GOT3 (cell line): ENCODE measurements at places on chromosomes 3 and 15.

DNA sequence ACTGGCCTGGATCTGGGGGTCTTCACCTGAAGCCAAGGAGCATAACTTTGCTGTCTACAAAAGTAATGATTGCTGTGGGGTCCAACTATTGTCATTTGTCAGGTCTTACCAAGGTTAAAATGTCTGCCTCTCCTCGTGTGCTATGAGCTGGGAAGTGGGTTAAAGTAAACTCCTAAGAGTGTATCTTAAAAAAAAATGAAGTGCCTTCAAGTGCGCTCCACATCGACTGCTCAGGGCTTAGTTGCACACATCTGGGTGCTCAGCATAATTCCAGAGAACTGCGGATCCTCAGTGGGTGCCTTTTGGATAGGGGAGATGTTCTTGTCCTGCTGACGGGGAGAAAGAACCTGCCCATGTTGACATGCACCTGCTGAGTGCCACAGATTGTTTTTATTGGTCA, 40.9 kb downstream of the EFCAB12 start:
- no peak for DNase-seq

DNA sequence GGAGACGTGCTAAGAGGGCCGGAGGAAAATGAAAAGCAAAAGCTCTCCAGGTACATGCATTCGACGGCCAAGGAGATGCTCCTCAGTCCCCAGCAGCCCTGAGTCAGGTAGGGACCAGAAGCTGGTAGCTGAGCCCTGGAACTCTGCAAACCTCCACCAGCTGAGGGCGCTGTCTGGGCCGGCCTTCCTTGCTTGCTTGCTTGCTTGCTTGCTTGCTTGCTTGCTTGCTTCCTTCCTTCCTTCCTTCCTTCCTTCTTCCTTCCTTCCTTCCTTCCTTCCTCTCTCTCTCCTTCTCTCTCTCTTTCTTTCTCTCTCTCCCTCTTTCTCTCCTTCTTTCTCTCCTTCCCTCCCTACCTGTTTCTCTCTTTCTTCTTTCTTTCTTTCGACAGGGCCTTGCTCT, 94.6 kb upstream of the RASGRF1 start:
- no peak for DNase-seq

DNA sequence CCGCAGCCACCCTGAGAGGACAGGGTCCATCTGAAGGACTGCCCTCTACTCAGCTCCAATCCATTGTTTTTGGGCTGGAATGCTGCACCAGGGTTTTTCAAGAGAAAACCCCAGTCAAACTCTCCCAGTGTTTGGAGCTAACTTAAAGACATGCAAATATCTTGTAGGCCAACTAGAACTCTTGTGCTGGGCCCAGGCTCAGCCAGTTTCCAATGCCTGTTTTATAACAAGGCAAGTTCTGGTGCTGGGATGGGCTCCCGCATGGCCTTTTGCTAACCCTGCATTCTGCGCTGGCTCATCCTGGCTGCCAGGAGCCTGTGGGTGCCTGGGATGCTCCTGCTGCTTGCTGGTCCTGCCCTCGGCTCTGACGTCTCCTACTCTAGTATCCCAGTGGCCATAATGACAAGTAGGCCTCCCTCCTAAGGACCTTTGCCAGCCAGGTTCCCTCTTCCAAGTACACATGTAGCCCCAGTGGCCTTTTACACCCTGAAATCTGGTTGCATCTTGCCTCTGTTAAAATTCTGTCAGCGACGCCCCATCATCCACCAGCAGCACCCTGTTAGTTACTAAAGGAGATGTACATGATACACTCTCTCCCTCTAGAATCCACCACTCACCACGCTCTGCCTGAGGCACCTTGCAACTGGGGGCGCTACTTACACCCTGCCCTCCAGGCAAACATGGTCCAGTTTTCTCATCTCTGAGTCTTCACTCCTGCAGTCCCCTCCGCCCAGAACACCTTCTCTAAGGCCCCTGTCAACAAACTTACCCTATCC, 30.5 kb upstream of the RAB6B start:
- DNase-seq = no peak

- no peak for DNase-seq
These were observed 715.3 kb downstream of the NR2F2 start for GRCh38 chr15:97045666-97046421.

DNA sequence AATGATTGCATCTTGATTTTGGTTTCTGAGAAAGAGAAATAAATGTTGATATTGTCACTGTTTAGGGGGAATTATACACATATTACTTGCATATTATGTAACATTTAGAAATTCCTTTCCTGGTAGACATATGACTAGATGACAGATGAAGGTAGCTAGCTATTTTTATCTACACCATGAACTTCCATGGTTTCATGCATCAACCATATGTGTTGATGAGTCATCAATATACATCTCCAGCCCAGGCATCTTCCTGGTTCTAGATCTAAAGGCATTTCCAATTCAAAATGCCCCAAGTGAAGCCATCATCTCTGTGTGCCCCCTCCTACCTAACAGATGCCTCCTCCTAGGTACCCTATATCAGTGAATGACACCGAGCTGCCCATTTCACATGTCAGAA, 9.5 kb upstream of the ADAMTSL3 start:
- no peak for DNase-seq

DNA sequence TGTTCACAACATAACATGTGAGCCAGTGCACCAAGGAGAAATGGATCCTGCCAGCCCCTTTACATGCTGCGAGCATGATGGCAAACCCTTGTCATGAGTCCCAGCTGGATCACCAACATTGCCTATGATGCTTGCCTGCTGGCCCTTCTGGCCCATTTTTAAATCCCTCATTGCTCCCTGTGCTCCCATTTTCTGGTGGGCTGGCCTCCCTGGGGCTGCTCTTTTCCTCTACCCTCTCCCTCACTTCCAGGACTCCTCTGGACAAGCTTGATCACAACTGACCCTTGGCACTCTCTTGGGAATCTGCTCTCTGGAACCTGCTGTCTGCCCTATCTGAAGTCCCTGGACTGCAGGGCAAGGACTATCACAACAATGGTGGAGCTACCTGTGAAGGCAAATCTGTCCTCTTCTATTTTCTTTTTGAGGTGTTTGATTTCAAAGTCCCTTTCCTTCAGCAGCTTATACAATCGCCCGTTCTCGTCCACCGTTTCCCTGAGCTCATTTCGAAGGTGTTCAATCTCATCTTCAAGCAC, 16.3 kb downstream of the CCDC13 start:
- no peak for DNase-seq

GRCh38 chr15:65862682-65863081, 6.6 kb upstream of the RAB11A start:
- no peak for DNase-seq

DNA sequence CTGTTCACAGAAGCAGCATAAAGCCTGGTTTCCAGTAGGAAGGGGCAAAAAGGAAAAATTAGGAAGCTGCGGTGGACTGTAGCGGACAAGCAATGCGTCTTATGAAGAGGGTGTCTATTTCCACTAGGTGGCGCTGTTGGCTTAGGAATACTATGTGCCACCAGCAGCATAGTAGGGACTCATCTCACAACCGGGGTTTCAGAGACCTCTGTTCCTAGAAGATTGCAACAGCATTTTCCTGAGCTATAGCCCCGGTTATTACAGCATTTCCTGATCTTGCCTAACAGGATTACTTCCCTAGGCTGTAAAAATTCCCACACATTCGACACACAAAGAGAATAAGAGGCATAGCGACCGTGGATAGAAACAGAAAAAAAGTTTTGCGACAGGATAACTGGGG, 683.0 kb downstream of the TBL1XR1 start:
- no peak for DNase-seq

GRCh38 chr3:85255949-85256348, 297.2 kb downstream of the CADM2 start:
- DNase-seq = no peak

GRCh38 chr15:75749820-75750219, 37.2 kb upstream of the CSPG4 start:
- no peak for DNase-seq

GRCh38 chr3:40170395-40170794, 139.1 kb upstream of the EIF1B start:
- no peak for DNase-seq

GRCh38 chr3:21785765-21786437, 34.9 kb upstream of the ZNF385D start:
- DNase-seq = no peak

DNA sequence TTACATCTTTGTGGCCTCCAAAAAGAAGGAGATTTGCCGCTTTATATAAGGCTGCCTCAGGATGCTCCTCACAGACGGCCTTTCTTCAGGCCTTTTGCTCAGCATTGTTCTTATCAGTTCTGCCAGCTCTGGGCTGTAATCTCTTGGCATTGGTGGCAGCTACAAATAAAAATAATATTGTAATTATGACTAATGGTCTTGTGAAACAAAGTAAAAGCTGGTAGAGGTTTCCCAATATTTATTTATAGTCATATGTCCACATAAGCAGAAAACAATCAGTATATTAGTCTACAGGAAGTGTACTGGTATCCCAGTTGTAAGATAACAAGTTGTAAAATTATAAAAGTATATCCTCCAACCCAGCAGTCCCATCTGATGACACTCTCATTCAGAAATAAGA, 7.3 kb downstream of the NEK4 start:
- no peak for DNase-seq

- no peak for DNase-seq
These were observed 965.9 kb upstream of the ROBO1 start for GRCh38 chr3:80733522-80734176.
